NCI-H1417 treated with DMSO at 0.1 percent for 48 hours (cell line): ENCODE measurements at places on chromosomes 7 and 10.

DNA sequence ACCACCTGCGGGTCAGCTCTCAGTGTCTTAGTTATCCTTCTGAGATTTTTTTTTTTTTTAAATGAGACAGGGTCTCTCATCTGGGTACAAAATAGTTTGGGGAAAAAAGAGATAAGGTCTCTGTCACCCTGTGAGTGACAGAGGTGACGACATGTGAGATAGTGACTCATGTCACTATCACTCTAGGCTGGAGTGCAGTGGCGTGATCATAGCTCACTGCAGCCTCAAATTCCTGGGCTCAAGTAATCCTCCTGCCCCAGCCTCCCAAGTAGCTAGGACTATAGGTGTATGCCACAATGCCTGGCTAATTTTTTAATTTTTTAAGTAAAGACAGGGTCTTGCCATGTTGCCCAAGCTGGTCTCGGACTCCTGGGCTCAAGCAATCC, 10.4 kb downstream of the BLVRA start:
- DNase-seq = no peak

GRCh38 chr7:150962290-150962552, 15.9 kb downstream of the KCNH2 start:
- no peak for DNase-seq

- no peak for DNase-seq
Measured at GRCh38 chr10:127444155-127444554, 105.0 kb upstream of the NPS start.

- DNase-seq = no peak
Measured at GRCh38 chr10:93509816-93510215, 13.4 kb downstream of the CEP55 start.

DNA sequence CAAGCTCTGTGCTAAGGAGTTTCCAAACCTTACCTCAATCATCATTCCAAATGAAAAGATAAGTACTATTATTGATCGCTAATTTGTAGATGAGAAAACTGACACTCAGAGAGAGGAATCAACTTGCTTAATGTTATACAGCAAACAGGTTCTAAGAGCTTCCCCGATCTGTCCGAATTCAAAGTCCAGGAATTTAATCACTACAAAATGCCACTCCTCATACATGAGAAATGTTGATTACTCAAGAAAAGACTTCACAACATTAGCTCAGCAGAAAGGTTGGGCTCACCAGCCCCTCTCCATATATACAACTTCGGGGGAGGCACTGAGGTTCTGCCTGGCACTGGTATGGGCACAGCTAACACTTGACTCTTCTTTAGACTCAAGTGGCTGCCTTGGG, 80.7 kb downstream of the SLC16A9 start:
- no peak for DNase-seq

- no peak for DNase-seq
Measured at GRCh38 chr7:127532151-127532550, 53.2 kb downstream of the GCC1 start.

DNA sequence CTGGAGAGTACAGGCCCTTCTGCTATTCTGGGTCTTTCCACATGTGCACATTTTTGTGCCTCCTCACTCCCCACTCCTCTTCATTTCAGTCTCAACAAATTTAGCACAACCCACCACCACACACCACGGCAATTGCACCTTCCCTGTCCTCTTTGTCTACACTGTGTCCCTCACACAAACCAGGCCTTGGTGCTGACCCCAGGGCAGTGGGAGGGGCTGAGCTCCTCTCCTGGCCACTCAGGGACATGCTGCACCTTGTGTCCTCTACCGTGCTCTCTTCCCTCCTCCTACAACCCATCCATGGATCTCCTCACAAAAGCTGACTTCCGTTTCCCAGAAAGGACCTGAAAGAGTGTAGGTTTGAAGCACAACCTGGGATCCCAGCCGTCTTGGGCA, 90.9 kb upstream of the IKZF1 start:
- DNase-seq = no peak

- DNase-seq = no peak
Measured at GRCh38 chr7:135758531-135758932, 9.9 kb upstream of the FAM180A start.

GRCh38 chr10:11232222-11232961, 214.7 kb downstream of the CELF2 start:
- DNase-seq = no peak

- no peak for DNase-seq
Measured at GRCh38 chr10:49082766-49083165, 32.6 kb downstream of the VSTM4 start.

DNA sequence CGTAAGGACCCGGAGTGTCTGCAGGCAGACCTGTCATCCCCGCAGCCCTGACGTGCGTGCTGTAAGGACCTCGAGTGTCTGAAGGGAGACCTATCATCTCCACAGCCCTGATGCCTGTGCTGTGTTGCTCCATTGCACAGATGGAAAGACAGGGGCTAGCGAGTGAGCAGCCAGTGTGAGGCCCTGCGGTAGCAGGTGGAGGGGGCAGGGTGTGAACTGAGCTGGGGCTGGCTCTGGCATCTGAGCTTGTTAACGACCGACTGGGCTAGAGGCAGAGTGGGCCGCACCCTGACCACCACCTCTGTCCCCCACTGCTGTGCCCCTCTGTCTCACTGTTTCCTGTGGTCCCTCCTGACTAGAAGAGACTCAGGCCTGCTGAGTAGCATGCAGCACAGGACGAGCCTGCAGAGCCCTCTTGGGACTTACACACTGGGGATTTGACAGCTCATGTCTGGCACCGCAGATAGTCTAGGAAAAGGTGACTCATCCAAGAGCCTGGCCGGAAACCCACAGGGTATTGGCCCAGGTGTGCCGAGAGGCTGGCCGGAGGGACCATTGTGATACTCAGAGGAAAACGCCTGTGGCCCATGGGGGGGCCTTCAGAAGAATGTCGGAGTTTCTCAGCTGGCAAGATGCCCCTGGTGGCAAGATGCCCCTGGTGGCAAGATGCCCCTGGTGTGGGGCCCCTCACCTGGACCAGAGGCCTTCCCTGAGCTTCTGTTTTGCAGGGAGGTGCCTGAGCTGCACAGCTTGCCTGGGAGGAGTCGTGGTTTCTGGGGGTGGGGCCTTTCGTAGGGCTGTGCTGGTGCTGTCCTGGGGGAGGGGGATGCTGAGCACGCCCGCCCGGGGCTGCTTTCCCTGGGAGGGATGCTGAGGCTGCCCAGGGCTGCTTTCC, 34.3 kb downstream of the INPP5A start:
- DNase-seq = no peak

DNA sequence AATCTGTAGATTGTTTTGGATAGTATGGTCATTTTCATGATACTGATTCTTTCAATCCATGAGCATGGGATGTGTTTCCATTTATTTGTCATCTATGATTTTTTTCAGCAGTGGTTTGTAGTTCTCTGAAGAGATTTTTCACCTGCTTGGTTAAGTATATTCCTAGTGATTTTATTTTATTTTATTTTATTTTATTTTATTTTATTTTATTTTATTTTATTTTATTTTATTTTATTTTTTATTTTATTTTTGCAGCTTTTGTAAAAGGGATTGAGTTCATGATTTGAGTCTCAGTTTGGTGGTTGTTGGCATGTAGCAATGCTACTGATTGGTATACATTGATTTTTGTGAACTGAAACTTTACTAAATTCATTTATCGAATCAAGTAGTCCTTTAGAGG, 404.2 kb downstream of the SDK1 start:
- DNase-seq = no peak

DNA sequence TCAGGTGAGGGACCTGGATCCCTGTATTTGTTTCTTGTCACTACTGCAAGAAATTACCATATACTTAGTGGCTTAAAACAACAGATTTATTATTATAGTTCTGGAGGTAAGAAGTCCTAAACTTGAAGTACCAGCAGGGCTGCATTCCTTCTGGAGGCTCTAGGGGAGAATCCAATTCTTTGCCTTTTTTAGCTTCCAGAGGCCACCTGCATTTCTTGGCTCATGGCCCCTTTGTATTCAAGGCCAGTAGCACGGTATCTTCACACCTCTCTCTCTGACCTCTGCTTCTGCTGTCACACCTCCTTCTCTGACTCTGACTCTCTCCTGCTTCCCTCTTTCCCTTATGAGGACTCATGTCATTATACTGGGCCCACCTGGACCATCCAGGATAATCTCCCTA, 2.2 kb upstream of the LHPP start:
- no peak for DNase-seq

DNA sequence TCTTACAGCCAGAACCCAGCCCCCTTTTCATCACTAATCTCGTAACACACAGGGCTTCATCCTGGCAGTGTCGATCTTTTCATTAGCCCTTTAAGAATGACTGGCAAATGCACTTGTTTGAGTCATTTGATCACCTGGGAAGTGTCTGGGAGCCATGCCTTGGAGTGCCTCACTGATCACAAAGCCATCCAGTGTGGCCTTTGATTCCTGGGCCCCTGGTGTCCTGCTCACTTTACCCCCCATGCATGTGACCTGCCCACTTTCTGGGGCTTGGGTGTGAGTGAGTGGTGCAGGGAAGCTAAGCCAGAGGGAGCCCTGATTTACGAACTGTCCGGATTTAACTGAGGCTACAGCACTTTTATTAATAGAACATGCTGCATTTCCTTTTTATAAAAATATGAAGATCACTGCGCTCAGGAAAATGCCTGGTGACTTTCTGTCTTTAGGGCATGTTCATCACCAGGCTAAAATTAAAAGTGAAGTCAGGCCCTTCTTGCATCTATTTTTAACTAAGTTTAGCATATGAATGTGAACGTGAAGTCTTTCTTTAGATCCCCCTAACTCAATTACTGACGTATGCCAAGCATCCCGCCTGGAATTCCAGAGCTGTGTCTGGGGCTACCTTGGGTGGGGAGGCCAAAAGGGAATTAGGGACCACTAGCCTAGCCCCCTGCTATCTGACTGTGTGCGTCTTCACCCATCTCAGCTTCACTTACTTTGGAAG, 23.6 kb downstream of the RBM20 start:
- no peak for DNase-seq

DNA sequence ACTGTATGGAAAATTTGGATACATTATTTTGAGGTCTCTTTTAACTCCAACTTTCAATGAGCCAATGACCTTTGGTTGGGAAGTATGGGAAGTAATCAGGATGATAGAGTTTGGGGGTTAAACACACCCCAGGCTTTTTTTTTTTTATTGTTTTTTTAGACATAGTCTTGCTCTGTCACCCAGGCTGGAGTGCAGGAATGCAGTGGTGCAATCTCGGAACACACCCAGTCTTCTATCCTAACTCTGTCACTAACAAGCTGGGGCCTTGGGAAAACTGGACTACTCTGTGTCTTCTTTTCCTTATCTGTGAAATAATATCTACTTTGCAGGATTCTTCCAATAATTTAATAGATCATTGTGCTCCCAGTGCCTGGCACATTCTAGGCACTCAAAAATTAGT, 37.6 kb upstream of the AGBL3 start:
- DNase-seq = no peak

- no peak for DNase-seq
Measured at GRCh38 chr7:48067475-48067874, 21.6 kb upstream of the UPP1 start.

DNA sequence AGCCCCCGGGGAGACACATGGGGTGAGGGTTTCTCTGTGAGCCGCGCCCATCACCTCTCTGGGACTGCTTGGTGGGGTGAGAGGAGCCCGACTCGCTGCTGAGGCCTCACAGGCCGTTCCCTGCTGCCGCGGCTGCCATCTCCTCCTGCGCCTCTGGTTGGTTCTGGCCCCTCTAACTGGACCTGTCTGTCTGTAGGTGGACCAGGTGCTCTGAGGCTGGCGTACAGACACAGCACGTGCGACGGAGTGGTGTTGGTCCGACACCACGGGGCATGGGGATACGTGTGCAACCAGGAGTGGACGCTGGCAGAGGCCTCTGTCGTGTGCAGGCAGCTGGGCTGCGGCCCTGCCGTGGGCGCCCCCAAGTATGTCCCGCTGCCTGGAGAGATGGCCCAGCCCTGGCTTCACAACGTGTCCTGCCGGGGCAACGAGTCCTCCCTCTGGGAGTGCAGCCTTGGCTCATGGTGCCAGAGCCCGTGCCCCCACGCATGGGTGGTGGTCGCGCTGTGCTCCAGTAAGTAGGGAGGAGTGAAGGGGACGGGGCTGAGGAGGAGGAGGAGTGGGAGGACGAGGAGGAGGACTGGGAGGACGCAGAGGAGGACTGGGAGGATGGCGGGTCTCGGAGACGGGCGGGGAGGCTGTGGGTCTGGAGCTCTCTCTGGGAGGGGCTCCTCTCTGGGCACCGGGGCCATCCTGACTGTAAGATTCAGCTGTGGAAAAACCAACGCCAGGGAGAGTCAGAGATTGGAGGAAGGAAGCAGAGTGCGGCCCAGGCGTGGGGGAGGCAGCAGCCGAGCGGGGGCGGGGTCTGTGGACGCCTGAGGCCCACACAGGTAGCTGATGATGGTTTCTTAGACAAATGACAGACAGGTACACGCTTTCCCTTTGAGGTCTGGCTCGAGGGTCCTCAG, 2.6 kb downstream of the SCART1 start:
- no peak for DNase-seq

DNA sequence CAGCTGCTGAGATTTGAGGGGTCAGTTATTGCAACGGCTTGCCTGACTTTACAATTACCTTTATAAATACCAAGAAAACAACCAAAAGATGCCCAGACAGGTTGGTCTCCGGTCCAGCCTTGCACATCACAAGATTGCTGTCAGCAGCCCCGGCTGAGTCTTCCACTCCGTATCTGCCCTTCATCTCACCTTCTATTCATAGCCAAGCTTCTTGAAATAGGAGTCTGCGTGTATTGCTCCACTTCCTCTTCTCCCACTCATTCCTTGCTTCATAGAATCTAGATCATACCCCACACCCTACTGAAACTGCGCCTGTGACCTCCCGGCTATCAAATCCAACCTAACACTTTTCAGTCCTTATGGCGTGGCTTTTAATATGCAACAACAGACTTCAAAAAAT, 31.1 kb upstream of the USP6NL start:
- DNase-seq = no peak

DNA sequence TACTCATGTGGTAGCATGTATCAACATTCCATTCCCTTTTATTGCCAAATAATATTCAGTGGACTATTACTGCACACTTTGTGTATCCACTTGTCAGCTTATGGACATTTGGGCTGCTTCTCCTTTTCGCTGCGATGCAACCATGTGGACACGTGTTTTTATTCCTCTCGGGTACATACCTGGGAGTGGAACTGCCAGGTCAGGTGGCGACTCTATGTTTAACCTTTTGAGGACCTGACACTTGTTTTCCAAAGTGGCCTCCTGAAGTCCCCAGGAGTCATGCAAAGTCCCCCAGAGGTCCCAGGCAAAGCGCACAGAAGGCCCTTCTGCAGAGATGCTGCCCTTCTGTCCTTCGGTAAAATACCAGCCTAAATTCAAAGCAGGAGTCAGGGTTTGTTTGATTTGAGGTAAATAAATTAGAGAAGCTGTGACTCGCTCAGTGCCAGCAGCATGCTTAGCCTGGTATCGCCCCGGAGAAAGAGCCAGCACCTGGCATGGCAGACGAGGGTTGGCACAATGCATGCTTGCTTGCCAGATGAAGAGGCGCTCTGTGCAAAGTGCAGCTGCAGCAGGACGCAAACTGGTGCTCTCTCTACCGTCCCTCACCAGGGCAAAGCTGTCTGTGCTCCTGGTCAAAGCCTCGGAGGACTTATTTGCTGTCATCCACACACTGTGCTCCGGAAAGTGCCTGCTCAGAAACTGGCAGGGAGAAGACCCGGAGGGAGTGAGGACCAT, 37.8 kb downstream of the HIPK2 start:
- no peak for DNase-seq
